Activated T-helper 2 cell treated with anti-CD3 and anti-CD28 coated beads, Interferon-gamma antibody, Interleukin-2, Interleukin-4, amounts not matched to agents 10 μg/mL and 5 μg/mL and 100 μg/mL, durations not matched to agents 14 hours and 24 hours and 36 hours (primary cell): ENCODE measurements at places on chromosomes 16 and 17.
A peak's percentile ranks its signal among the peaks of the same experiment; 100 is the strongest.

GRCh38 chr16:53428681-53429080 lies 5.6 kb upstream of the RBL2 start:
- peaks cover 6% of the 10 kb centered on the region for H3K27me3 ChIP-seq
- H3K27ac ChIP-seq: no peak overlapping the region
- H3K36me3 ChIP-seq: peaks cover 4% of the 10 kb centered on the region

GRCh38 chr17:16493531-16494046 lies 1.6 kb upstream of the LRRC75A start:
- H3K36me3 ChIP-seq: no peaks in the 10 kb centered on the region
- no peak overlapping the region for H3K27ac ChIP-seq
- H3K4me1 ChIP-seq: peaks cover 3% of the 10 kb centered on the region
- no peak overlapping the region for H3K4me3 ChIP-seq
- no peak for DNase-seq

DNA sequence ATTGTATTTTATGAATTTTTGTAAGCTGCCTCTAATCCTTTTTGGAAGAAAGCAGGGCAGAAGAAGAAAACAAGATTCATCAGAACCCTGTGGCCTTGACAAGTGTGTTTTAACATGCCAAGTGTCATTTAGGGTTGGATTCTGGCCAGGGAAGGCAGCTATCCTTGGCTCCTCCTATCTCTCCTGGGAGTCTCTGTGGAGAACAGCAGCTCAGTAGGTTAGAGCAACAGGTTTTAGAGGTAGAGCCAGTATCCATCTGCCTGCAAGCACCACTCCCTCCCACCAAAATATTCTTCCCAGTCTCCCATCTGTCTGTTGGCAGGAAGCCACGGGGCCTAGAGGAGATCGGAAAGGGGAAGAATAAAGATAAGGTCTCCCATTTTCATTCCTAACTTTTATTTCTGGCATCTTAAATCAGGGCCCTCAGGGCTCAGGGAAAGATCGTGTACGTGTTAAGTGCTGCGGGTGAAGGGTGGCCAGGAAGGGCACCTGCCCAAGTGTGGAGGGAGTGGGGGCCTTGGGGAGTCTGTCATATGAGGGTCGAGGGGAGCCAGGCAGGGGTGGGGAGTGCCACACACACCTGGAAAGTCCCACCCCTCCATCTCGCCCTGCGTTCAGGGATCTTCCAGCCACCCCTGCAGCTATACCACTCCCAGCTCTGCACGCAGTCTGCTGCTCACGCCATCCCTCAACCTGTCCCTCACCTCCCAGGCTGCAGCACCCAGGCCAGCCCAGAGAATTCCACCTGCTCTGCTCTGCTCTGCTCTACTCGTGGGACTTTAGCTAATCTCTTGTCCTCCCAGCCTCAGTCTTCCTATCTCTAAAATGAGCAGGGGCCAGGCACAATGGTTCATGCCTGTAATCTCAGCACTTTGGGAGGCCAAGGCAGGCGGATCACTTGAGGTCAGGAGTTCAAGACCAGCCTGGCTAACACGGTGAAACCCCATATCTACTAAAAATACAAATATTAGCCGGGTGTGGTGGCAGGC lies 17.1 kb upstream of the CPSF4L start:
- no peaks in the 10 kb centered on the region for H3K4me1 ChIP-seq
- no peaks in the 10 kb centered on the region for H3K36me3 ChIP-seq
- H3K4me3 ChIP-seq: no peak overlapping the region
- H3K27me3 ChIP-seq: no peaks in the 10 kb centered on the region
- no peak overlapping the region for H3K27ac ChIP-seq
- no peak for DNase-seq

DNA sequence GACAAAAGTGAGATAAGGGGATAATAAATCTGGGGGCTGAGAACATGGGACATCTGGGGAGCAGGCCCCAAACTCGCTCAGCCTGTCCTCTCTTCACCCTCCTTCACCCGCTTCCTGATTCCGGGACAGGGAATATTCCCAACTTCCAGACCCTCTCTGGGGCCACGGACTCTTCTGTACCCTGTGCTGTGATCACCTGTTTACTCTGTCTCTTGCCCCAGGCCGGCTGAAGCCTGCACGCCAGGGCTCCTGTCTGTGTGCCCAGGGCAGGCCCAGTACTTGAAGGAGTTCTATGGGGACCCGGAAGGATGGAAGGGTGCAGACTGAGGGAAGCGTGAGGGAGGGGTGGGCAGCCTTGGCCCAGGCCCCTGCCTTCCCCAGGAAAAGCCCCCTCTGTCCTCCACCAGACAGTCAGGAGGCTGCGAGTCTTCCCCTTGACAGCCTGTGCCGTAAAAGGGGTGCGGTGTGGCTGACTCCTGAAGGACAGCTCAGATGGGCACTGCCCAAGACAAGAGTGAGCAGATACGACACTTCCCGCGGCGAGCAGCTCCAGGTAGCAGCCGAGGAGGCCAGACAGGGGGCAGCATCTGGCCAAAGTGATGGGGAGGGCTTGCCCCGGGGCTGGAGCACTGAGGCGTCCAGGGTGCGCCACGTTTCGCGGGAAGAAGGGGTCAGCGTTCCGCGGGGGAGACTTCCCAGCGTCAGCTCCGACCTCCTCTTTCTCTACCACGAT lies 1.0 kb upstream of the CCNF start:
- H3K4me3 ChIP-seq: peak overlapping the region; percentile 87
- DNase-seq: no peak
- H3K4me1 ChIP-seq: peaks cover 28% of the 10 kb centered on the region
- H3K36me3 ChIP-seq: peaks cover 29% of the 10 kb centered on the region
- H3K27me3 ChIP-seq: no peaks in the 10 kb centered on the region
- H3K27ac ChIP-seq: peak overlapping the region; percentile 58

GRCh38 chr16:6207580-6207979 lies 1110.0 kb upstream of the EEF2KMT start:
- H3K27me3 ChIP-seq: no peaks in the 10 kb centered on the region
- H3K36me3 ChIP-seq: no peaks in the 10 kb centered on the region

DNA sequence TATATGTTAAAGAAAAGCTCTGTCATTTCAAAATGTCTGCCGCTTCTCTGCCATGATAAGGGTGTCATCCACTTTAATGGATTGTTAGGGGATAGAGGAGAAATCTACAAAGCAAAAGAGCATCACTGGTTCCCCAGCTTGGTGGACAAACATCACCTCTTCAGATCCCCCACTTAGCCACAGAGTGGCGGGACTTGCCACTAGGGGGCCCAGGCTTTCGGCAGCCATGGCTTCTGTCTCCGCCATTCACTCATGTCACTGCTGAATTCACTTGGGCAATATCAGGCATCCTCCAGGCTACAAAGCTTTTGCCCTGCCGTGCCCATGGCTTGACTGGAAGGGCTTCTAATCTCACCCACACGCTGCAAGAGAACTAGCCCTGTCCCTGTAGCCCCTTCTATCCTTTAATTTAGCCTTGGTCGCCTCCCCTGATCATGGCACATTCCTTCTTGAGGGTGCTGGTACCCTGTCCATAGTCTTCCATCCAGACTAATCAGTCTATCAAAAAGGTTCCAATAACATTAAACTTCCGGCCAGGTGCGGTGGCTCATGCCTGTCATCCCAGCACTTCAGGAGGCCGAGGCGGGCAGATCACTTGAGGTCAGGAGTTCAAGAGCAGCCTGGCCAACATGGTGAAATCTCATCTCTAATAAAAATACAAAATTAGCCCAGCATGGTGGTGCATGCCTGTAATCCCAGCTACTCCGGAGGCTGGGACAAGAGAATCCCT lies 34.7 kb downstream of the SBK1 start:
- peaks cover 2% of the 10 kb centered on the region for H3K4me1 ChIP-seq
- DNase-seq: peak; percentile 54
- no peaks in the 10 kb centered on the region for H3K27me3 ChIP-seq

GRCh38 chr16:68313116-68313515 lies 2.3 kb downstream of the PRMT7 start:
- H3K27me3 ChIP-seq: no peaks in the 10 kb centered on the region
- no peak overlapping the region for H3K27ac ChIP-seq
- peaks cover 25% of the 10 kb centered on the region for H3K4me1 ChIP-seq
- peaks cover 37% of the 10 kb centered on the region for H3K36me3 ChIP-seq
- no peak overlapping the region for H3K4me3 ChIP-seq

GRCh38 chr17:59680314-59680713 lies 26.9 kb downstream of the PTRH2 start:
- H3K4me1 ChIP-seq: no peaks in the 10 kb centered on the region
- no peak overlapping the region for H3K27ac ChIP-seq
- H3K27me3 ChIP-seq: no peaks in the 10 kb centered on the region
- no peak for DNase-seq
- H3K36me3 ChIP-seq: peaks cover 78% of the 10 kb centered on the region

- peaks cover 32% of the 10 kb centered on the region for H3K36me3 ChIP-seq
- peak overlapping the region; percentile 64 for H3K4me3 ChIP-seq
- peak; percentile 29 for DNase-seq
- H3K27ac ChIP-seq: peak overlapping the region; percentile 85
Measured at GRCh38 chr16:75108792-75109731, 7.5 kb downstream of the LDHD start.

DNA sequence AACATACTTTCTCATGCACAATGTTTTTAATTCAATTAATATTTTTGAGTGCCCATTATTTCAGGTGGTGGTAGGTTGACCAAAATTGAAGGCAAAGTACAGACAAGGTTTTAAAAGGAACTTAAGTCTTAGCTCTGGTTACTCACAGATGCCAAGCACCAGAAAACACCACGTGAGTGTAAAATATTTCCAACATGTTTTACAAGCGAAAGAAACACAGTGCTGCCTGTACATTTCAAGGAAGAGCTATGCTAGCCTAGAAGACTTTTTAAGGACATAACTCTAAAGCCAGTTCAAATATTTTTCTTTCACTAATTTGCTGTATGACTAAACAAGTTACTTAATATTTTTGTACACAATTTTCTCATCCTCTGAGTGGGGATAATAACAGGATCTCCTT lies 736.4 kb upstream of the GOT2 start:
- no peaks in the 10 kb centered on the region for H3K36me3 ChIP-seq
- H3K4me3 ChIP-seq: no peak overlapping the region
- H3K27me3 ChIP-seq: no peaks in the 10 kb centered on the region
- DNase-seq: no peak
- H3K4me1 ChIP-seq: no peaks in the 10 kb centered on the region
- no peak overlapping the region for H3K27ac ChIP-seq

- H3K4me1 ChIP-seq: no peaks in the 10 kb centered on the region
- H3K27ac ChIP-seq: no peak overlapping the region
- DNase-seq: no peak
- H3K36me3 ChIP-seq: no peaks in the 10 kb centered on the region
Measured at GRCh38 chr17:76923491-76923890, 55.3 kb downstream of the MGAT5B start.

DNA sequence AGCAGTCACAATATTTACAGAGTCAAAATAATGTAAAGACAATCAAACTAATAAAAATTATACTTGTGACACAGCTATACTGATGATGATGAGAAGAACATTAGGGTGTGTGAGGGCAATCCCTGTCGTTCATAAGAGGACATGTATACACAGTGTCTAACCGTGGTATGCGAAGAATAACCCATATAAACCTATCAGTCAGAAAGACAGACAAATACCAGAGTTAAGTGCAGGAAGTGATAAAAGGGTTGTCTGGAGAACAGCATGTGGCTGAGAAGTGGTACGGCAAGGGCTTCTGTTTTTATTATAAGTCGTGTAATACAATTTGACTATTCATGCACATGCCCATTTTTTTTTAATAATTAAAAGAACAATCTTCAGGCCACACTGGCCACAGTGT lies 46.7 kb downstream of the LMF1 start:
- peaks cover 14% of the 10 kb centered on the region for H3K36me3 ChIP-seq
- H3K27ac ChIP-seq: no peak overlapping the region
- no peaks in the 10 kb centered on the region for H3K27me3 ChIP-seq
- DNase-seq: no peak
- H3K4me3 ChIP-seq: no peak overlapping the region
- no peaks in the 10 kb centered on the region for H3K4me1 ChIP-seq

GRCh38 chr16:68356249-68356918 lies 45.6 kb downstream of the PRMT7 start:
- H3K4me3 ChIP-seq: peak overlapping the region; percentile 39
- no peak overlapping the region for H3K27ac ChIP-seq
- H3K36me3 ChIP-seq: peaks cover 80% of the 10 kb centered on the region
- H3K4me1 ChIP-seq: peaks cover 31% of the 10 kb centered on the region

DNA sequence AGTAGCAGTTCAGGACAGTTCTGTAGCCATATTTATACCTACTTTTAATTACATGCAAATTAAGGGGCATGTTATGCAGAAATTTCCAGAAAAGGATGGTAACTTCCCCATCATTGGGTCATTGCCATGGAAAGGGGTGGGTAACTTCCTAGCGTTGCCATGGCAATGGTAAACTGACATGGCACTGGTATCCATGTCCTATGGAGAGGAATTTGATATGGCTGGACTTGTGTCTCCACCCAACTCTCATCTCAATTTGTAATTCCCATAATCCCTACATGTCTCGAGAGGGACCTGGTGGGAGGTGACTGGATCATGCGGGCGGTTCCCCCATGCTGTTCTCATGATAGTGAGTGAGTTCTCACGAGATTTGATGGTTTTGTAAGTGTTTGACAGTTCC lies 35.6 kb upstream of the CACNG4 start:
- no peak overlapping the region for H3K27ac ChIP-seq
- DNase-seq: no peak
- H3K4me3 ChIP-seq: no peak overlapping the region
